NCI-H510A (cell line): ENCODE measurements at places on chromosomes 13 and 19.

DNA sequence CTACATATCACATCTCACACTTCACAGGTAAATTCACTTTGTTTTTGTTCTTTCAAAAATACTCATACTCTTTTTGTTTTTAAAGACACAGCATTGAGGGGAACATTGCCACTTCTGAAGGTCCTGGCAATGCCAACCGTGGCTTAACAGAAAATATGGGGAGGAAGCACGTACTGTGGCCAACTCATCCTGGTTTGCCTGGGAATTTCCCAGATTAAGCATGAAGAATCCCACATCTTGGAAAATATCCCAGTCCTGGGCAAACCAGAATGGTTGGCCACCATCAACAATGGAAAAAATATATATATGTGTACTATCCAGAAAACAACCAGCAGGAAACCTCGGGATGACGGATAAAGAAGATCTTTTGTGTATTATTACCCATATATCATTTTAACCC lies 1032.2 kb upstream of the SLC10A2 start:
- DNase-seq: no peak

- no peak for DNase-seq
Measured at GRCh38 chr19:16737911-16738310, 18.3 kb downstream of the NWD1 start.

DNA sequence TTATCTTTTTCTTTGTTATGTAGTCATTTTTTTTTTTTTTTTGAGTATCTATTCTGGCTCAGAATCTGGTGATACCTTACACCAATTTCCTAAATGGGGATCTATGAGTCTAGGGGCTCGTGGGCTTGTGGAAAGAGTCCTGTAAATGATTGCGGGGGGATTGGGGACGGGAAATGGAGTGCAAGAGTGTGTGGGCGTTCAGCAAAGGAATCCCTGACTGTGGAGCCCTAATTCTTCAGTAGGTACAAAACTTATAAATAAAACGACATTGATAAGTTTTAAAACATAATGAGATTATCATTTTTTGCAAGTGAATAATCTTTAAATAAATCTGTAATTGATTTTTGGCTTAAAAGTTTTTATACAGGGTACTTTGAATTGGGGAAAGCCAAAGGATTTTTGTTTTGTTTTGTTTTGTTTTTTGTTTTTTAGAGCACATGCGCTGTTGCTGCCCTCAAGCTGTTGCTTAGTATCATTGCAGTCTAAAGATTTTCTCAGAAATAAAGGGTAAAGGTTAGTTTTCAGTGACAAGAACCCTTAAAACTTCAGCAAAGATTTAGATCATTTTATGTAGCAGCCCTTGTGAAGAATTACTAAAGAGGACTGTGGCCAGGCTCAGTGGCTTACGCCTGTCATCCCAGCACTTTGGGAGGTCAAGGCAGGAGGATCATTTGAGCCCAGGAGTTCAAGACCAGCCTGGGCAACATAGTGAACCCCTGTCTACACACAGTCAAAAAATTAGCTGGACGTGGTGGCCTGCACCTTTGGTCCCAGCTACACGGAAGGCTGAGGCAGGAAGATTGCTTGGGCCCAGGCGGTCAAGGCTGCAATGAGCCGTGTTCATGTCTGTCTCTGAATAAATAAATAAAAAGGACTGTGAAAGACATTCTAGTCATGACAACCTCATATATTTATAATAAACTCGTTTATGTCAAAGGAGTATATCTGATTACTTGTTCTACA lies 1.7 kb downstream of the ERCC5 start:
- DNase-seq: no peak

GRCh38 chr13:103140001-103140671 lies 73.9 kb upstream of the SLC10A2 start:
- no peak for DNase-seq

DNA sequence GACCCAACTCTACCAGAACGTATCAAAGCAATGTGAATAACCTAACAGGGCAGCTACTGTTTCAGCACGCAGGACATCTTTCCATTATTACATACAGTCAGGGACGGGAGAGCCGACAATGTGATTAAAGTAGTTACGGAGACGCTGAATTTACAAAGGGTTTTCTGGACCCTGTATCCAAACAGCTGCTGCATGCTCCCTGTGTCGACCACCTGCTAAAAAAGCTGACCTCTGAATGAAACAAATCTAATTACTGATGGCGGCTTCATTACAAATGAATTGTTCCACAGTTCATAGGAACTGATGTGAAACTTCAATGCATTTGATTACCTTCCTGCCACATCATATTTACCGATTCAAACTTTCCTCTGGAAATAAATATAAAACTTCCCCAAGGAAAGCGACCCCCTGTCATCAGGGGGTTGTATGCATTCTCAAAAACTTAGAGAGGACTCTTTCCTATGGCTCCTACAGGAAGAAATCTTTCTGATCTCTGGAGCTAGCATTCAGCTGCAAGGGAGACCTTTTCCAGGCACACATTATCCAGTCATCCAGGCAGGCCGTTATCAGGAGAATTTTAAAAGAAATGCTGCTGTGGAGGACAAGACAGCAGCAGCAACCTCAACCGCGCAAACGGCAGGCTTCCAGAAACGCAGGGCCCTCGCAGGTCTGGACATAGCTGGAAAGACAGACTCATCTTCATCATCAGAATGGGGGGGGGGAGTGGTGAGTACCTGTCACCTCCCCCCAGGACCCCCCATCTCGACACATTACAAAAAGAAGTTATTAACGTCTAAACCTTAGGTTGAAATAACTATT lies 3.1 kb downstream of the EFNB2 start:
- no peak for DNase-seq
